ENCODE measurements at places on chromosomes 7 and 10.

DNA sequence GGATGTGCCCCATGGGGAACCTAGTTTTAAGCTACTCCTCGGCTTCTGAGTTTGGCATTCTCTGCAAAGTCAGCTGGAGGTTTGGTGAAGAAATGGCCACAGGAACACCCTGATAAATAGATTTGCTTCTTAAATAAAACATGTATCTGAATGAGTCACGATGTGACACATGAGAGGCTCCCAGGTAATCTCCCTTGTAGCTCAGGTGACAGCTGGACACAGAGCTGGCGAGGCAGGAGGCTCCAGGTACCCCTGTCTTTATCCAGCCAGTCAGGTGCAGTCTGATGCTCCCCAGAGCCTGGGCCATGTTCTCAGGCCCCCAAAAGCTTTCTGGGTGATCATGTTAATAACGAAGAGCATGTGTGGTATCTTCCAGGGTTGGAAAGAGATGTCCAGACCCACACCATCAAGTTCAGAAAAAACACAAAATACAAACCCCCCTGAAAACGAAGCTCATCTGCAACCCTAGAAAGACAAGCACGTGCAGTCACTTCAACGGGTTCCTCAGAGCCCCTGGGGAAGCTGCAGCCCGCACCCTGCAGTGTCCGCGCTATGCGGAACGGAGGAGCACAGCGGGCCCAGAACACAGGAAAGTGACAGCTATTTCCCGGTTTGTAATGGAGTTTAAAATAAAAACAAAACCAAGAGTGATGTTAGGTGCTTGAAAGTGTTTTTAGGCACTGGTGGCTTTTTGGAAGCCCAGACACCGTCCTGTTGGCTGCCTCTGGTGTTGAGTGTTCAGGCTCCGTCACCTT lies 69.4 kb downstream of the ZRANB1 start:
- no peak for DNase-seq

- no peak for DNase-seq
Measured at GRCh38 chr10:36171953-36172940, 530.2 kb upstream of the FZD8 start.

- no peak for DNase-seq
Measured at GRCh38 chr7:38819463-38819862, 89.5 kb downstream of the VPS41 start.

DNA sequence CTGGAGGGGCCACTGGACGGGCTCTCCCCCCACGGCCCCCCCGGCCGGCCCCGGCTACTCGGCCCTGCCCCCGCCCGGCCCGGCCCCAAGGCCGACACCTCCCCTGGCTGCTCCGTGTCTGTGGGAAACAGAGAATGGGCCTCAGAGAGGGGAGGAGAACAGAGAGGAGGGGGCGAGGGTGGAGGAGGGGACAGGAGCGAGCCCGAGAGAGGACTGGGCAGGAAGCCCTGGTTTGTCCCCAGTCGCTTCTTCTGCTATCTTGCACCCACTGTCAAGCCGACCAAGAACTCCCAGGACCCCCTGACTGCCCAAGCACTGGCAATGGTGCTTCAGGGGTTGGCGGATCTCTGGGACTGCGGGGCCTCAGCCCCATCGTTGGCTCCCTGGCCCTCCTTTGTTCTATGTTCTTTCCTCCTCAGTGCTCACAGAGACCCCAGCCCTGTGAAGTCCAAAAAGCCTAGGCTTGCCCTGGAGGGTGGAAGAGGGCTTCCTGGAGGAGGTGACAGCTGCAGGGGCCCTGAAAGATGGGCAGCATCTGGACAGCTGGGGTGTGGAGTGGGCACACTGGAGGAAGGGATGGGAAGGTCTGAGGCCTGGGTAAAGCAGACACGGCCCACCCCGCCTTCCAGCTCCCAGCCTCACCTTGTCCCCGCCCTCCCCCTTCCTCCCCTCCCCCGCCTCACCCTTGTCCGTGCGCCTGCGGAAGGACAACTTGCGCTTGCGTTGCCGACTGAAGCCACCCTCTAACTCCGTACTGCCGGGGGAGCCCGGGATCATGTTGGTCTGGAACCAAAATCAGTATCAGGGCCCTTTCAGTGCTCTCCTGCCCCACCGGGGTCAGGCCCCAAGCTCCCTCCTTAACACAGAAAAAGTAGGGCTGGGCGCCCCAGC lies 30.1 kb downstream of the KCNH2 start:
- DNase-seq = no peak

- DNase-seq = no peak
Measured at GRCh38 chr10:8712656-8713055, 658.2 kb downstream of the GATA3 start.

DNA sequence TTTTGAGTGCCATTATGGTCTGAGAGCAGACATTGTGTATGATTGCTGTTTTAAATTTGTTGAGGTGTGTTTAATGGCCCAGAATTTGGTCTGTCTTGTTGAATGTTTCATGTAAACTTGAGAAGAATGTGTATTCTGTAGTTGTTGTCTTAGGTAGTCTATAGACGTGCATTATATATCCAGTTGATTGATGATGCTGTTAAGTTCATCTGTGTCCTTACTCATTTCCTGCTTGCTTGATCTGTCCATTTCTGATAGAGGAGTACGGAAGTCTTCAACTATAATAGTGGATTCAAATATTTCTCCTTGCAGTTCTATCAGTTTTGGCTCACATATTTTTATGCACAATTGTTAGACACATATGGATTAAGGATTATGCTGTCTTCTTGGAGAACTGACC lies 16.0 kb downstream of the PTPN12 start:
- DNase-seq = no peak

DNA sequence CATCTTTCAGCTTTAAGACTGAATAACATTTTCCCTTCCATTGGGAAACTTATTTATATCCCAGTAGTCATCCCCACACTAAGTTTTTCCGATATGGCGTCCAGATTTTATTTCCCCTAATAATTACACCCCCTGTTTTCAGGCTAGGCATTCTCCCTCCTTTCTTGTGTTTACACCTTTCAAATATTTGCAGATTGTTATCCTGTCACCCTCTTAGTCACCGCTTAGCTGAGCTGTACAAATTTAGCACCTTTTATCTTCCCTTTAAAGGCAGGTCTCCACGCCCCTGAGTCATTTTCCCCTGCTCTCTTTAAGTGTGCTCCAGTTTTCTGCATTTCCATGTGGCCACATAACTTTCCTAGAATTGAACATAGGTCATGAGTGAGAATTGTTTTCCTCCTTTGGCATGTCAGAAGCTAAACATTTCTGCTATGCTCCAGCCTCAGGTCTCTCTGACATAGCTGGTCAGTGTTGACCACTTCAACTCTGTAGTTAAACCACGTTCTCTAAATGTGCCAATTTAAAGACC lies 47.4 kb downstream of the LRRC4 start:
- no peak for DNase-seq
